Activated CD4-positive, alpha-beta T cell treated with anti-CD3 and anti-CD28 coated beads, Interleukin-2, amount 10 ng/mL, durations not matched to agents 7 days and 5 days (primary cell): ENCODE measurements at places on chromosomes 11 and 22. TPM values are rescaled to one million over a fixed set of nuclear protein-coding genes. Genes with fewer than 3 reads are reported as not detected.

Gene POU2AF2
- total RNA-seq: not detected

DNA sequence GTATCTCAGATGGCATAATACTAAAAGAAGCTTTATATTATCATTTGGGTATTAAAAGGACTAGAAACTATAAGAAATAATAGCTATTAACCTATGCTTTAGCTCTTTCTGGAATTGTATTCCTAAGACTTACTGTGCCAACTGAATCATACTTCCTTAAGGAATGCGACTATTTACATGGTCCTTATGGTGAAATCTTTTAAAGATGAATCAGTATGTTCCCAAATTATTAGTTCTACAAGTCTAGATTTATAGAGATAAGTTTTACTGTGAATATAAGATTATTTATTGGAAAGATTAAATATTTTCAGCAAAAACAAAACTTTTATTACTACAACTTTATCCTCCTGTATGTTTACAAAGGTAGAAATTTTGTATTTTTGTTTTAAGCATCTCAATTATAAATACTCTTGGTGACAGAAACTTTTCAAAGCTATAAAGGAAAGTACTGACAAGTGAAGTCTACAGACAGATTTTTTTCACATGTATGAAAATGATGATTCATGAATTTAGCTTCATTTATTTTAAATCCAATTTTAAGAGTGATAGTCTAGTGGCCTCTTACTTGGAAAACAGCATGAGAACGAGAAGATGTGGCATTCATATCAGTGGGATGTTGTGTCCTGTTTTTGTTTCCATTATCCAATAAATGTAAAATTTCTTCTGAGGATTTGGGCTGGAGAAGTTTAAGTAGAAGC is 17.8 kb downstream of the KIF18A start:
- H3K27me3 ChIP-seq: no peaks in the 10 kb centered on the region
- no peak overlapping the region for H3K27ac ChIP-seq
- peaks cover 35% of the 10 kb centered on the region for H3K36me3 ChIP-seq
- no peak for DNase-seq

GRCh38 chr11:1992111-1992510 is 5.5 kb downstream of the H19 start:
- H3K36me3 ChIP-seq: no peaks in the 10 kb centered on the region
- H3K27ac ChIP-seq: no peak overlapping the region
- DNase-seq: no peak
- no peaks in the 10 kb centered on the region for H3K27me3 ChIP-seq
- H3K4me3 ChIP-seq: no peak overlapping the region

DNA sequence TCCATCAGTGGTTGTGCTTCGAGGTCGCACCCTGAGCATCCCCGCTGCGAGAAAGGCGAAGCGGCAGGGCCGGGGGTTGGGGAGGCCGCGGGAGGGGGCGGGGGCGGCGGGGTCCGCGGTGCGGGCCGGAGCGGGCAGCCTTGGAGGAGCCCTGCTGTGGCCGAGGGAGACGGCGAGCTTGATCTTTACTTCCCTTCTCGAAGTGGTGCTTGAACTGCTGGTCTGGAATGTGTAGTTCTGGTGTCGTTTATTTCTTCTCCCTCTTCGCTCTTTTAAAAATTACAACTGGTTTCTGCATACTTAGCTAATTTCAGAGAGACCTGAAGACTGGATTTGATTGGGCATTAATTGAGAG is 1.1 kb downstream of the APLP2 start:
- DNase-seq: no peak
- H3K4me1 ChIP-seq: peaks cover 20% of the 10 kb centered on the region
- peak overlapping the region; percentile 43 for H3K27ac ChIP-seq
- peak overlapping the region; percentile 74 for H3K4me3 ChIP-seq
- H3K27me3 ChIP-seq: peaks cover 22% of the 10 kb centered on the region

Gene MMP8
- not detected for total RNA-seq

Gene PMM1
- 33.7 TPM for total RNA-seq

Gene MIOX
- not detected for total RNA-seq

- no peaks in the 10 kb centered on the region for H3K27me3 ChIP-seq
- no peak for DNase-seq
- H3K27ac ChIP-seq: no peak overlapping the region
- no peaks in the 10 kb centered on the region for H3K4me1 ChIP-seq
- H3K4me3 ChIP-seq: no peak overlapping the region
Measured at GRCh38 chr11:134519390-134519750, 107.3 kb upstream of the B3GAT1 start.

- H3K36me3 ChIP-seq: no peaks in the 10 kb centered on the region
- no peak for DNase-seq
- no peaks in the 10 kb centered on the region for H3K27me3 ChIP-seq
- peaks cover 2% of the 10 kb centered on the region for H3K4me1 ChIP-seq
- H3K4me3 ChIP-seq: no peak overlapping the region
Measured at GRCh38 chr22:27309697-27310096, 491.9 kb downstream of the MN1 start.

DNA sequence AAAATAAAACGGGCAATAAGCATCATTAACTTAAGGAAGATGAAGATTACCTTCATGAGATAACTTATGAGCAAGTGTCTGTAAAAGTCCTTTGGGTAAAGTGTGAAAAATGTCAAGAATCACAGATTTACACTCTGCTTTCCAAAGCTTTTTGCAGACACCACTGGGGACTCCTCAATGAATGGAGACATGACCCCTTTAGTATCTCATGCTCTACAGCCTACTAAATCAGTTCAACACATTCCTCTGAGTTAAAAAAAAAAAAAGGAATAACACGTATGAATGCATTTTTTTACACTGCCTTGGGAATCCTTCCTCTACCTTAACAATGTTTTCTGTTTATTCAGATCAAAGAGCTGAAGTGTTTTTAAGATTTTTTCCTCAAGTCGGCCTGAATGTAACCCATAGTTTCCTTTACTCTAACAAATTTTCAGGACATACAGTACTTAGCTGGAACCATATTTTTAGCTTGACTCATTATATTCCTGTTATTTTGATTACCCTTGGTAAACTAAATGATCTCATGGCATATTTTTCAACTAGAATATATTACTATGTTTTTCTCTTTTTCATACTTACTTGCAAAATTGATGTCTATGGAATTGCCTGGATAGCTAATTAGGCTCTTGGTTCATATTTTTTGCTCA is 25.9 kb upstream of the RAB30 start:
- no peaks in the 10 kb centered on the region for H3K36me3 ChIP-seq
- H3K4me3 ChIP-seq: no peak overlapping the region
- H3K27ac ChIP-seq: no peak overlapping the region
- no peaks in the 10 kb centered on the region for H3K4me1 ChIP-seq

- no peaks in the 10 kb centered on the region for H3K27me3 ChIP-seq
- peaks cover 21% of the 10 kb centered on the region for H3K4me1 ChIP-seq
- H3K36me3 ChIP-seq: no peaks in the 10 kb centered on the region
- H3K27ac ChIP-seq: no peak overlapping the region
Measured at GRCh38 chr11:108559904-108560303, 33.7 kb downstream of the EXPH5 start.

DNA sequence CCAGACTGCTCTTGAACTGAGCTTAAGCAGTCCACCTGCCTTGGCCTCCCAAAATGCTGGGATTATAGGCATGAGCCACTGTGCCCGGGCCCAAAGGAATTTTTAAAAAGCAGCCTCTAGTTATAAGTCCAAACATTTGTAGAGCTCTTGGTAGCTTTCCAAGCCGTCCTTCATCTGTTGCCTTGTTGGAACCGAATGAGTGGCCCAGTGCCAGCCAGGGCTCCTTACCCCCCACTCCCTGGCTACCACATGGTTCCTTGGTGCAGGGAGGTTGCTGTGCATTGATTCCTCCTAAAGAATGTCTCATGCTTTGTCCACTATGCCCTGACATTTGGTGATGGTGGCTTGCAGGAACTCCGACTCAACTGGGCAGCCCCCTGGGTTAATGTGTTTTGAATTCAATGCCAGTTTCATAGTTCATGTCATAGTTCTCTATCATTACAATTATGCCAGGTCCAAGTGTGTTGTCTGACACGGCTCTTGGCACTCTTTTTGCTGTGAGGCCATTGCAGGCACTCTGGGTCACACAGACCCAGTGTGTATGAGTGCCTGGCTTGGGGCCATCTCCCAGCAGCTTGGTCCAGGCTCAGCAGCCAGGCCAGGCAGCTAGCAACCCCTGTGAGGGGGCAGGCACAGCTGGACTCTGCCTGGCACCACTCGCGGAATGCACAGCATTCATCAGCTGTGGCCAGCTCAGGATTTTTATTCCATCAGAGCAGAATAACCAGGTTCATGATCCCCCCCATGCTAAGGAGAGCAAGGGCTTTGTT is 13.3 kb upstream of the MICALL1 start:
- H3K36me3 ChIP-seq: peaks cover 26% of the 10 kb centered on the region
- peaks cover 40% of the 10 kb centered on the region for H3K4me1 ChIP-seq
- no peak overlapping the region for H3K4me3 ChIP-seq
- no peak for DNase-seq
- H3K27ac ChIP-seq: no peak overlapping the region
